ENCODE measurements at places on chromosomes 3 and 15.

DNA sequence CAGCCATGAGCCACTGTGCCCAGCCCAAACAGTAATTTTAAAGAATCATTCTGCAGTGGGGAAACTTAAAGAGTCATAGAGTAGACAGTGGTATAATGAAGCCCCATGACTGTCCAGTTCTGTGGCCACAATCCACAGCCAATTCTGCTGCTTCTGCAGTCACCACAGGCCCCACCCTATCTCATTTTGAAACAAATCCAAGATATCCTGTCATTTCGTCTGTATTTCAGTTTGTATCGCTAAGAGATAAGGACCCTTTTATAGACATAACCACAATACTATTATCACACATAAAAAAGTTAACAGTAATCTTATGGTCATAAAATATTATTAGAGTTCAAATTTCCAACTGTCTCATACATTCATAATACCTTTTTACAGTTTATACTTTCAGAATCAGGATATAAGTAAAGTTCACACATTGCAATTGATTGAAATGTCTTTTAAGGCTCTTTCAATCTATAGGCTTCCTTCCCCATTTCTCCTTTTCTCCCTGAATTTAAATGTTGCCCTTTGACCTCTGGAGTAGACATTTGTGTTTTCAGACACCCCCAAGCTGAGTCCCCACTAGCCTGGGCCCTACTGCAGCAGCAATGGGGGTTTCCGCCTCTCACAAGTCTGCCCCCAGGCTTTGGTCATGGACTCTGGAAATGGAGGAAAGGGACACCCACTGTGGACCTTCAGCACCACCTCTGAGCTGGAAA is 4.2 kb upstream of the NUP210 start:
- no peak for DNase-seq

DNA sequence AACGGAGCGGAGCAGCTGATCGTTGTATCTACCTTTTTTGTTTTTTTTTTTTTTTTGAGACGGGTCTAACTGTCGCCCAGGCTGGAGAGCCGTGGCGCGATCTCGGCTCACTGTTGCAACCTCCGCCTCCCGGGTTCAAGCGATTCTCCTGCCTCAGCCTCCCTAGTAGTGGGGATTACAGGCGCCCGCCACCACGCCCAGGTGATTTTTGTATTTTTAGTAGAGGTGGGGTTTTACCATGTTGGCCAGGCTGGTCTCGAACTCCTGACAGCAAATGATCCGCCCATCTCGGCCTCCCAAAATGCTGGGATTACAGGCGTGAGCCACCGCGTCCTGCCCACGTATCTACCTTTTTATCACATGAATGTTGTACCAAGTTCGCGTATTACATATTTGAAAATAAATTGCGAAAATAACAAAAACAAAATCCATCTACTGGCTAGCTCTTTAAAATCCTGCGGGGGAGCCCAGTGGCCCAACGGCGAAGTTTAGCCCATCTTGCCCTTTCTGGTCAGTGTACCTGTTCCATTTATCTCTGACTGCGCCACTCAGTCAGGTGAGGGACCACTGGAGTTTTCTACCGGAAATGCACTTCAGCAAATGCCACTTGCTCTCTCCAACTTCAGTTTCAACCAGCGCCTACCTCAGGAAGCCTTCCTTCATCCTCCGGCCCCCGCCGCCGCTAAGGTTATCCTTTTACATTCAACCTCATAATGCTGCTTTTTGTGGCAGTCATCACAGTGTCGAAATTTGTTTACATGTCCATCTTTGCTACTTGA is 1.2 kb upstream of the EIF3J start:
- no peak for DNase-seq

DNA sequence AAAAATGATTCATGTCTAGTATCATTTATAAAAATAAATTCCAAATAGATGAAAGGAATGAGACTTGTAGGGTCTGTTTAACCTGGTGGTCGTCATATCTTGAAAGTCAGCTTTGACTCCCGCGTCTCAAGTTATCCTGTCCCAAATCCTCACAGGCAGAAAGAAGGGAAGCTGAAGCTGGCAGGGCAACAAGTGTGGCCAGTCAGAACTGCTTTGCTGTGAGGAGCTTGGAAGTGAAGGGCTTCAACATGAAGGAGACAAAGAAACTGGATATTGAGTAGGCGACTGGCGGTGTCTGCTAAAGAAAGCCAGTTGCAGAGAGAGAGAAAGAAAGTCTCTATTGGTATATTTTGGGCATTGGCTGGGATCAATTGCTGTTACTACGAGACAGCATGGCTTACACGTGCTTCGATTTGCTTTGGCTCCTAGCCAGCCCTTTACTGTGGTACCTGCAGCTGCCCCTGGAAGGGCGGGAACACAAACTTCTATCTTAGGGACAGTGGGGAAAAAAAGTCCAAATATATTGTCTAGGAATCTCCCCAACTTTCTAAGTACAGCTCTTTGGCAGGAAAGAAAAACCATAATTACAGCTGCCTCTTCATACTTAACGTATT is 107.2 kb downstream of the CHST2 start:
- DNase-seq = no peak

DNA sequence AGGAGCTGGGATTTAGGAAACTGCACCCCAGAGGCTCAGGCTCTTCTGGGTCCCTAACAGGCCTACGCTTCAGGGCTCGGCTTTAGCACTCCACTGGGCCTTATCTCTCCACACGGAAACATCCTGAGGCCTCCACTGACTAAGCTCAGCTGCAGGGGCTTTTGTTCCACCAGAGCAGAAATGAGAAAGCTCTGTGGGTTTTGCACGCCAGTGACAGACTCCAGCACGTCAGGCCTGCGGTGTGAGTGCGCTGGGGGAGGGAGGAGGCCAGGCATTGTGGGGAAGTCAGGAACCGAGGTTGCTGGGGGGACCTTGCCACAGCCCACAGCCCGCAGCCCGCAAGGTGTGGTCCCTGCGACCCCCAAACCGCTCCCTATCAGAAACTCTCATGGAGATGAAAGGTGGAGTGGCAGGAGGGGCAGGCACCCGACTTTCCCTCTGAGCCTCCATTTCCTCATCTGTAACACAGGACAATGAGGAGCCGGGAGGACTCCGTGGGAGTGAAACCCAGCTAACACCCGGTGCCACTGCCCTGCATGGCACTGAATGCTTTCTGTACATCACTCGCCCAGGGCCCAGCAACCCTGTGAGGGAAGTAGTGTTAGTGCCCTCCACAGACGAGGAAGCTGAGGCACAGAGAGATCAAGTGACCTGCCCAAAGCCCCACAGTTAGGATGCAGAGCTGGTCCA is 106.5 kb downstream of the TPRA1 start:
- no peak for DNase-seq

DNA sequence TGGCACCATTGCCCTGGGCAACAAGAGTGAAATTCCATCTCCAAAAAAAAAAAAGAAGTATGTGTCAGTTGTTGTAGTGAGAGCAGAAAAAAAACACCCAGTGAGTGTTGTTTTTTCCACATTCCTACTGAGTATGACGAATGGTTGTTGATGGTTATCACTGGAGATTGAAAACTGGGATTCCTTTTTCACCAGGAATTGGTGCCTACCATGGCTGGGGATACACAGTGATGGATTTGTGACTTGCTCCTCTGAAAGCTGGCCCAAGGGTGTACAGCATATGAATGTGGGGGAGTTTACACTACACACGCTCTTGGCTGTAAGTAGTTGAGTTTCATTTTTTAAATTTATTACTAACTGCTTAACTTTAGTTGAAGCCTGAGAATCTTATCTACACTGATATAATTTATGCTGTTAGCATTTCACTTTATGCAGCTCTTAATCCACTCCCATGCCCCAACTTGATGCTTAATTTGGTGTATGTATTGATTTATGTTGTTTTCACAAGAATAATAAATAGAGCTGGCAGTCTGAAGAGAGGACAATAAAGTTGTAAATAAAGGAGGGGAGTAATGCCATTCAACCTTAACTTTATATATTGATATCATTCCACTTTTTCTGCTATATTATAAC is 56.0 kb upstream of the MME start:
- no peak for DNase-seq

GRCh38 chr15:43190178-43190577 is 5.0 kb downstream of the CCNDBP1 start:
- no peak for DNase-seq

DNA sequence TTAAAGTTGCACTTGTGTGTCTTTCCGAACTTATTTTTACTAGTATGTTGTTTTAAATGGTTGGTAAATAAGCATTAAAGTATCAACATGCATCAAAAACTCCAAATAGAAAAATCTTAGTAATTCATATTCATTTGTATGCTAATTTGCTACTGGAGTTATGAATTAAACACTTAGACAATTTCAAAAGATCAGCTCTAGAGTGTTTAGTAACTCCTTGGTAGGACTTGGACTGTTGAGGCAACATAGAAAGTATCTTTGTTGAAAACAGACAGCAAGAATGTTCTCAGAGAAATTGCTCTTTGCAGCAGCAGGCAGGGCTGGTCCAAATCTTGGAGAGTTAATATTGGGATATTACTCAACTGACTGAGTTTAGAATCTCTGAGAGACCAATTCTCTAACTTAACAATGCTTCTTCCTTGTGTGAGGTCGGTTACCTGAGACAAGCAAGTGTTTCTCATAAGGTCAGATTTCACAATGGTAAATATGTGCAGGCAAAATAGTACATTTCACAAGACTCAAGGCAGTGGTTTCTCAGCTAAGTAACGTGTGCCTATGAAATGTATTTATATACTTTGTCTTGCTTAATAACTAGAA is 147.8 kb upstream of the IL12A start:
- no peak for DNase-seq

- DNase-seq = no peak
These were observed 5.3 kb downstream of the MYO5C start for GRCh38 chr15:52290329-52290728.

DNA sequence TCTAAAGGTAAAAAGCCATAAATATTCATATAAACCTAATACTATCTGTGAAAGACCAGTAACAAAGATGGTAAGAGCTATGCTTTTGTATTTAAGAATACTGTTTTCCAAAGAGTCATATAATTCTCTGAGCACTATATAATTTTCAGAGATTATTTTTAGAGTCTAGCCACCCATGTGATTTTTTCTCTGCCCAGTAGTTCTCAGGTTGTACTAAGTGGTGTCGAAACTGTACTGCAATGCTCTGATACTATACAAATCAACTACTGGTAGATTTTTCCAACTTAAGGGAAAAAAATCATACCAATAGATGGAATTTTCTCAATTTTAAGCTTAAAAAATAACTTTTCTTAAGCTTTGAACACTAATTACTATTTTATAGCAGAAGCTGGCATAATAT is 104.8 kb downstream of the MYO5A start:
- no peak for DNase-seq

DNA sequence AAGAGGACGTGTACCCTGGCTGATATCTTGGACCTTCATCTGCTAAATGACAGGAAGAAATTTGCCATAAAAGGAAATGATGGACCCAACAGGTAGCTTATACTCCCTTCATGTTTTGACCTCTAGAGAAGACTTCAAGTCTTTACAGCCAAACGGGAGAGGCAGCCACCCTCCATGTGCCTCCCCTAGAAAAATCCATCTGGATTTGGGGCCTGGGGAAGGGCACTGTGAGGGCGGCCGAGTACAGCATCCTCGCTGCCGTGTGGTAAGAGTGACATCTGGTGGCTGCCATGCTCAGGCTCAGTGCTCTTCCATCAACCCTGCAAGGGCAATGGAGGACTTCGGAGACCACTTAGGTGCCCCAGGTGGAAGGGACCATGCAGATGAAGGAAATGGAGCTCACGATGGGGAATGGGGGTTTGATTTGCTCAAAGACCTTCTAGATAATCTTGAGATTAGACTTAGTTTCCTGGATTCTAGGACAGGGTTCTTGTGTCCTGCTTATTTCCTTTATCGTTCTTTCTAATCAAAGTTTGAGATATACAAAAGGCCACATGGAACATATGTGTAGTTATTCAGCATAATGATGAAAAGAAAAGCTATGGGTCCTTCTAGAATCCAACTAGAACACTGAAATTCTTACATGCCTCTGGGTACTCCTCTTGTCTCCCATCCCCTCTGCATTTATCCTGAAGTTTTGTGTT is 44.4 kb downstream of the AQP9 start:
- no peak for DNase-seq

GRCh38 chr3:114794894-114795630 is 352.0 kb downstream of the ZBTB20 start:
- no peak for DNase-seq
